ENCODE measurements at places on chromosomes 2 and 18. TPM values are rescaled to one million over a fixed set of nuclear protein-coding genes. Genes with fewer than 3 reads are reported as not detected.

The CCDC74B gene
- 13.9 TPM for total RNA-seq

The KCTD1 gene
- 29.7 TPM for total RNA-seq

The MC4R gene
- 0.19 TPM for total RNA-seq

The PRSS56 gene
- total RNA-seq, result 52.4 TPM

The RNASEH1 gene
- total RNA-seq, result 33.7 TPM

DNA sequence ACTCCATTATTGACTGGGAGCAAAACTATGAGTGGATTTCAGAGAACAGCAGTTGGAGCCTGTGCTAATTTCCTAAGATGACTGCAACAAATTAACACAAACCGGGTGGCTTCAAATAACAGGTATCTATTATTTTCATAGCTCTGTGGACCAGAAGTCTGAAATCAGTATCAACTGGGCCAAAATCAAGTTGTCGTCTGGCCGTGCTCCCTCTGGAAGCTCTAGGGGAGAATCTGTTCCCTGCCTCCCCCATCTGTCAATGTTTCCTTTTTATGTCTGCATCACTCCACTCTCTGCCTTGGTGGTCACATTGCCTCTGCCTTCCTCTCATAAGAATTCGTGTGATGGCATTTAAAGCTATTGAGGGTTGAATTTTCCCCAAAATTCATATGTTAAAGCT, 269.8 kb downstream of the TMX3 start:
- no peak for DNase-seq

- no peak for DNase-seq
Measured at GRCh38 chr18:25813110-25813509, 277.3 kb downstream of the SS18 start.

DNA sequence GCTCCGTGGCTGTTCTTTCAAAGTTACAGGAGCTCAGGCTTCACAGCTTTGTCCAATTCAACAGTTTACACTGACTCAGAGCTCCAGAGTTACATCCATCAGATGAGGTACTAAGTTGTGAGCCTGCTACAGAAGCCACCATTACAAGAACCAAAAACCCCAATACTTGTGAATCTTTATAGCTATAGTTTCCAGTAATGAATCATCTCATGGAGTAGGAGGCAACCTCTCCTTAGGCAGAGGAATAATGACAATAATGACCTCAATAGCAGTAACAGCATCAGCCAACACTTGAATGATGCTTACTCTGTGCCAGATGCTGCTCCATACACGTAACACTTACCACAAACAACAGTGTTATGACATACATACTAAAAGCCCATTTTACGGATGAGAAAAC, 3.6 kb downstream of the ZC3H8 start:
- no peak for DNase-seq

GRCh38 chr2:15652801-15653200, 61.1 kb downstream of the DDX1 start:
- DNase-seq, result no peak

DNA sequence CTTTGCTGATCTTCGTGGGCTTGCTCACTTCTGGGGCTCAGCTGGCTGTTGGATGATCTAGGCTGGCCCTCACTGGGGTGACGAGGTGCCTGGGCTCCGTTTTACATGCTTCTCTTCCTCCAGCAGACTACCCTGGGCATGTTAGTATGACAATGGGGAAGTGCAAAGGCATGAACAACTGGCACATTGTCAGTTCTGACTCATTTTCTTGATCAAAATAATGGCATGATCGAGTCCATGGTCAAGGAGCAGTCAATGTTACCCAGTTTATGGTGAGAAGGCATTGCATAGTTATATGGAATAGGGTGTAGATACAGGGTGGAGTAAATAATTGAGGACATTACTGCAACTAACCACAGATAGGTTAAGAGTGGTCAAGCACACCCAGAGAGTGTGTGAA, 10.0 kb upstream of the UPP2 start:
- no peak for DNase-seq

DNA sequence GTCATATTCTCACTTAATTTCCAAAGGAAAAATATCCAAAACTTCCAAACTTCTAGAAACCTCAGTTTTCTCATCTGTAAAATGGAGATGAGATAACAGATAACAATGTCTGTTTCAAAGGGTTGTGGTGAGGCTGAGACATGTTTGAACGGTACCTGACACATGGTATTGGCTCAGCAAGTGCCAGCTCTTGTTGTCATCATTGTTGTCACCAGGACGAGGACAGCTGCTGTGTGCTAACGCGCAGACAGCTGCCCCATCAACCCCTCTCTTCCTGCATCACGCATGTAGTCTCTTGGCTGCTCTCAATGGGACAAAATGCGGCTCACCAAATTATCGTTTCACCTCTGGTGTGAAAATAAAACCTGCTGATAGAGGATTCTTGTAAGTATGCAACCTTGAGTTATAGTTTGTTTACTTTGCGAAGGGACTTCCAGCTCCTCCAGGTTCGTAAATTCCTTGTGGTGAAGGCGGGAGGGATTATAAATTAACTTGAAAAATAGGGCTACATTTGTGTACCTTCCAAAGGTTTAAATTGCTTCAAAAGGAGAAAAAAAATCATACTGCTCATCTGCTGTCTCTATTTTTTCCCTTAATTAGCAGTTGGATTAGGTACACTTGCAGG, 605.4 kb downstream of the BCL11A start:
- DNase-seq, result no peak

- peak; percentile 47 for DNase-seq
Measured at GRCh38 chr2:229714080-229714735, at the start of gene DNER. TSS of gene DNER (minus strand) at chr2:229714555. CDS start at chr2:229714423, 132 bp downstream.

DNA sequence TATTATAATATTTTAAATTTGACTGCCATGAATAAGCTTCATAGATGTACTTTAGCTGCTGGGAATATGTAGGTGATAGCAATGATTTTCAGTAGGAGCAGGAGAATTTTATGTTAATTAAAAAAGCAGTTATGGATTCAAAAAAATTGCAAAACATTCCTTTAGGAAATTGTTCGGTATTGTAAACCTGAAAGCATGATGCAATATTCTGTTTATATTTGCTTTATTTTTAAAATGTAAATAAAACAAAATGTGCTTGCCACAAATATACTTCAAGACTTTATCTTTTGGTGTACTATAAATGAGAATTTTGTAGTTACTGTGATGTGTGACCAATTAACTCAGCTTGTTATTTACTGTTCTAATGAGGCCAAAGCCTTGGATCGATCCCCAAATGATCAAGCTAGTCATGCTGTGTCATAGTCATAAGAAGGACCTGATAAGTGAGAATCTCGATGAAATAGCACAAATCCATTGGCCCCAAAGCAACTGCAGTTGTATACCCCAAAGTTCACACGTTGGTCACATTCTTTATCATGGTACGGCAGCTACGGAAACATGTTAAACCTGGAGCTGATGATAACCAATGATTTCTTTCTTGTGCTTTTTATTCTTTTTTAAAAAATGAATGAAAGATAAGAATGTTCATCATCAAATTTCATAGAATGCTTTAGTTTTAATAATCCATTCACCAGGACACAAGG, 23.6 kb upstream of the ATIC start:
- DNase-seq, result no peak

DNA sequence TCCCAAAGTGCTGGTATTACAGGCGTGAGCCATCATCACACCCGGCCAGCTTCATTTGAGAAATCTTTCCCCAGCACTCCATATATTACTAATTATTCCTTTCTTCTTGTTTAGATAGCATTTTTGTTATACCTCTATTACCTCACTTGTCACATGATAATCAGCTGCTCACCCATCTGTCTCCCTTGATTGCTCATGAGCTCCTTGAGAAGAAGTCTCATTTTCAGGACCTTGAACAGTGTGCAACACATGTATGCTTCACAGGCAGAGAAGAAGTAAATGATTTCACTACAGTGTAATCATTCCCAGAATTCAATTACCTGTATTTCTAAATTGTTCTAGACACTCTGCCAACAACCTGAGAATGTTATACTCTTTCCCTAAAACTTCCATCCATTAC, 6.2 kb downstream of the PAIP2B start:
- no peak for DNase-seq

- no peak for DNase-seq
Measured at GRCh38 chr2:174606336-174606735, 8.7 kb upstream of the WIPF1 start.

GRCh38 chr2:38500283-38500634, 102.5 kb downstream of the HNRNPLL start:
- no peak for DNase-seq

GRCh38 chr2:42368817-42369531, 8.0 kb upstream of the COX7A2L start:
- DNase-seq, result no peak

DNA sequence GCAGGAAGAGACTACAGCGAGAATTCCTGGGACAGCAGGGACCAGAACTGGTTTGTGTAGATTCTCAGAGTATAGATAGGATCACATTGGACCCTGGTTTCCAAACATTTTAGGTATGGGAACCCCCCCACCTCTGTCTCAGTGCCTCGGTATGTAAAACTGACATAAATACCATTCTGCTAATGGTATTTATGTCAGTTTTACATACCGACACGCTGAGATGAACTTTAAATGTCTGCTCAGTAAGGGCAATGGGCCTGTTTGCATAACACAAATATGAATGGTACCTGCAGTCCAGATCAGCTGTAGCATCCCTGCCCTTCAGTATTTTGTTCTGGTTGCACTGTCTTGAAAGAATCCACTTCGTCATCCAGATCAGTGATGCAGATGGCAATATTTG, 73.2 kb downstream of the WDSUB1 start:
- no peak for DNase-seq

GRCh38 chr2:181371782-181372645, 85.2 kb upstream of the ITGA4 start:
- no peak for DNase-seq

DNA sequence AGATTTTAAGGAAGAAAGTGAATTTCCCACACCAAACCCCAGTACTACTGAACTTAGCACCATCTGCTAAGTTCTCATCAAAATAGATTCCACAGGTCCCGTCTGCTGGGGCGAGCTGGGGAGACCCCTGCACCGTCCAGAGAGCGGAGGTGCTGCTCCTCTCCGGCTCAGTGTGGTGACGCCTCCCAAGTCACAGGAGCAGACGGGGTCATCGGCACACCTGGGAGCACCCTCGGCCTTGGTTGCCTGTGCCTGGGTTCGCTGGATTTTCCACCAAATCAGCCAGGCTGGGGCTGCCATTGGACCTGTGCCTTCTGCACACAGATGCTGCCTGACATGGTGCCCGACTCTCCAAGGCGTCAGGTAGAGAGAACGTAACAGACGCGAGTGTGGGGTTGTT, 141.3 kb downstream of the PXDN start:
- DNase-seq, result no peak

DNA sequence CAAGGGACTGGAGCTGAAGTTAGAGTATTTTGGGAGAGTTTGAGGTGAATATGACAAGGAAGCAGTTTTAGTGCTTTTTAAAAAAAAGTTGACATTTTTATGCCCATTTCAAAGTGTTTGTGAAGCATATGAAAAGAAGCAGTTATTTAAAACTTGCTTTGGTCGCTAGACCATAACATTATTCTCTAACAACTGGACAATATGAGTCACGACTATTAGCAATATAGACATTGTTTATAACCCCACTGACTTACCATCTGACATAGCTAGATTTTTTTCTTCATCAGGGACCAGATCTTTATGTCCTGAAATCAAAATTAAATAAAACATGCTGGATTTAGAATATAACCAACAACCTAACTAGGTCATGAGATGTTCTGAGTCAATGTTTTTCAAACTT, 22.6 kb upstream of the DYTN start:
- no peak for DNase-seq

DNA sequence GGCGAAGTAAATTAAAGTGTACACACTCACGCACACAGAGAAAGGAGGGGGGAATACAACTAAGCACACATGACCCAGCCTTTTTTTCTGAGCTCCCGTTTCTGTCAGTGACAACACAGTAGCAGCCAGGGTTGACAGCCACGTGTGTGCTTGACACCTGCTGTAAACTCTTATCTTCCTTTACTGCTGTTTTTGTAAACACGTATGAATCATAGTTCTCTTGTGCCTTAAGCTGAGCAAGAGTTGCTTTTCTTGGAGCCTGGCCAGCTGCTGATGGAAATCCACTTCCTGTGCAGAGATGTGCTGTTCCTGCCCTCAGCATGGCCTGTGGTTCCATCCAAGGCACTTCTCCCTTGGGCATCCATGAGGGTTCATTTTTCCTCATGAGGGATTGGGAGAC, 561.9 kb downstream of the GALR1 start:
- no peak for DNase-seq
